ENCODE measurements at places on chromosomes 7 and 10.

- DNase-seq = no peak
Measured at GRCh38 chr7:135965602-135966001, 11.6 kb downstream of the MTPN start.

DNA sequence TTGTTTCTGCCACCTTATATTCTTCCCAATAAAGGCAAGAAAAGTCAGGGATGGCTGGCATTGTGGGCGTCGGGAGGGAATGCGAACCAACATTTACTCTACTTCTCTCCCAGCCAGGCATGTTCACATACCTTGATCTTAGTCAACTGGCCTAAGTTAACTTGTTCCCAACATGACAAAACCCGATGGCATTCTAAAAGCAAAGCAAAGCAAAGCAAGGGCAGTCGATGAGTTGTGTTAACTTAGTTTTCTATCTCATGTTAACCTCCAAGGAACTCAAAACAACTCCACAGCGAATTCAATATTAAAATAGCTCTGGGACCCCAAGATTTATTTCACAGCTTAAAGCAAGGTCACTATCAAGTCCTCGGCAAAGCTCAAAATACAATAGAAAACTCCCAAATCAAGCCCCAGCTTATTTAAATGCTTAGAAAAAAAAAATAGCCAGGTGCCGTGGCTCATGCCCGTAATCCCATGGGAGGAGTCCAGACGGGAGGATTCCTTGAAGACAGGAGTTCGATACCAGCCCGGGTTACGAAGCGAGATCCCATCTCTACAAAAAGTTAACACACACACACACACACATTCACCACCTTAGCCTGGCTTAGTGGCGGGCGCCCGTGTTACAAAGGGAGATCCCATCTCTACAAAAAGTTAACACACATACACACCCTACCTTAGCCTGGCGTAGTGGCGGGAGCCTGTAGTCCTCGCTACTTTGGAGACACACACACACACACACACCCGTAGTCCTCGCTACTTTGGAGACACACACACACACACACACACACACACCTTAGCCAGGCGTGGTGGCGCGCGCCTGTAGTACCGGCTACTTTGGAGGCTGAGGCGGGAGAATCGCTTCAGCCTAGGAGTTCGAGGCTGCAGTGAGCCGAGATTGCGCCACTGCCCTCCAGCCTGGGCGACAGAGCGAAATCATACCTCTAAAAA lies 901 bp upstream of the CCNY start:
- no peak for DNase-seq

- DNase-seq = no peak
Measured at GRCh38 chr10:5546891-5547680, 22.3 kb downstream of the CALML3 start.

- no peak for DNase-seq
Measured at GRCh38 chr10:113980408-113981087, 63.1 kb upstream of the ADRB1 start.

GRCh38 chr10:22244001-22244400 lies 26.2 kb upstream of the EBLN1 start:
- DNase-seq = no peak

DNA sequence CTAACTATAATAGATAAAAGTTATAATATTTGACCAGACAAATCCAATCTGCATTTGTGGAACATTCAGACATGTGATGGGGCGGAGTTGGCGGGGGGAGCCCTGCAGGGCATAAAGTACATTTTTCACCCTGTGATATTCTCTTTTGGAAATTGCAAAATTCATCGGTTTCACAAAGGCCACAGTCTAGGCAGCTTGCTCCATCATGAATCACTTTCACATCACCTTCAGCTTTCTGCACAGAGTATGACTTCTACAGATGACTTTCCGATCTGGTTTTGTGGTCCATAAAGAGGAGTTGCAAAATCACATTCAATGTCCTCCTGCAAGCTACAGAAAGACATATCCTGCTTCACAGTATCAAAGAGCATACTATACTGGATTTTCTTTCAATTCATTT lies 51.4 kb upstream of the APBB1IP start:
- no peak for DNase-seq

DNA sequence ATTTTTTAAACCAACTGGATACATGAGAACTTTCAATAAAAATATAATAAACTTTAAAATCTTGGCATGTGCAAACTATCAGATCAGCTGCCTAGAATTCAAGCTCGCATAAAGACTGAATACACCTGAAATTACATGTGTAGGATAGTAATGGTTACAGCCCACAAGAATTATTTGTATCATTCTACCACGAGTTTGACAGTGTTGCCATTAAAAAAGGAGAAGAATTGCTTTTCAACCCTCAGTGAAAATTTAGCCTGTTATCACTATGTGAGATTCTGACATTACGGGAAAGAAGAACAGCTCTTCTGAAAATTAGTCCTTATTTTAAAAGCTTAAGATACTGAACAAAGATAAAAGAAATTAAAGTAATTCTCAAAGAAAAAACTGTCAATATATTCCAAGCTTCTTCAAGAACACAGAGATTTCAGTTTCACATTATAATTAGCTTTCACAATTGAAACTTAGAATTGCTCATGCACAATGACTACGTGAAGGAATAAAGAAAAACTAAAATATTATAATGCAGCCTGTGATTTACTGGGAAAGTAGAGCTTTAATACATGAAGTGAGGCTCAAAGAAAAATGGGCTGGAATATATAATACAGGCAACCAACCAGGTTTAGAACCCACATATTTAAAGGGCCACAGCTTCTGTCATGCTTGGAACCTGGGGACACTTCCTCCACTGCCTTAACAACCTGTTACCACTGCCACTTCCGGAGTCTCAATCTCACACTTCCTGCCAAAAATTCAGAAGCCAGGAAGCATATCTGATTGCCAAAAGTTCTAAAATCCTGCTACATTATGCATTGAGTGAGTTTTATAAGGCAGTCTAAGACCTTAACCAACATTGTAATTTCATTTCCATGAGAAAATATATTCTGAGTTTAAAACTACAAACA lies 23.2 kb downstream of the TPK1 start:
- no peak for DNase-seq

GRCh38 chr10:118781541-118781940 lies 26.8 kb upstream of the CACUL1 start:
- peak; percentile 78 for DNase-seq

DNA sequence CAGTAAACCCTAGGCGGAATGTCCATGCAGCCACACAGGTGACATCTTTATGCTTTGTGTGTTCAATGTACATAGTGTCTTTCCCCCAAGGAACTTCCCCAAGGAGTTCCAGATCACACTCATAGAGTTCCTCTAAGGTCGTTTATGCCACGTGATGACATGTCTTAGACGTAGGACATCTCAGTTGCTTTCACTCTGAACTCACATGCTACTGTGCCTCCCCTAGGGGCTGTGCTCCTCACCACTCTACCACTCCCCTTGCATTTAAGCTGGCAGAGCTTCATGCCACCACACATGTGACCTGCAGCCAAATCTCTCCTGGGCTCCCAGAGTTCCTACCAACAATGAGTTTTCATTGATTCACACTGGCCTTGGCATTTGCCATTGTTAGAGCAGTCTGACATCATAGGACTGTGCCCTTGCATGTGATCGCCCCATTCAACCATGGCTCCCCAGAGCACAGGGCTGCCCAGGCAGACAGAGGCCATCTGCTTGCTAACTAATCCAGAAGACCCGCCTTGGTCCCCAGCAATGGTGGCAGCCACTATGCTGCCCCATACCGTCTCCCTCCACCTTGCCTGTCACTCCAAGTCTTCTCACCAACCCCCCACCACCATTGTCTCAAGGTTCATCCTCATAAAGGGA lies 95.3 kb upstream of the MACROH2A2 start:
- no peak for DNase-seq

GRCh38 chr10:5355594-5356301 lies 9.0 kb upstream of the UCN3 start:
- DNase-seq = no peak

DNA sequence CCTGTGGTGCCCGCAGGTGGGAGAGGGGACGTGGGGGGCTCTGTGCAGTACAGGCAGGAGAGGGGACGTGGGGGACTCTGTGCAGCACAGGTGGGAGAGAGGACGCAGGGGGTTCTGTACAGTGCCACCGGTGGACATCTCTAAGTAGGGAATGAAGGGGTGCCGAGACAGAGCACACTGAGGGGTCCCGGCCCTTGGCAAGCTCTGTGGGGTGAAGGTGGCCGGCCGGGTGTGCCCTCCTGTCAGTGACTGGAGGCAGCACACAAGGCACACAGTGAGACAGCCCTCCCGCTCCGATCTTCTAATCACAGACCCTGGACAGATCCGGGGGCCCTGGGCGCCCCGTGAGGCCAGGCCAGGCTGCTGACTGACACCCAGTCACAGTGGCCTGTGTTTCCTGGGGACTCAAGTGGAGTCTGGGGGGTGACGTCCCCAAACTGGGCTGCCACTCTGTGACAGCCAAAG lies 11.2 kb downstream of the GPR146 start:
- DNase-seq = no peak

GRCh38 chr10:75926763-75927162 lies 495.3 kb downstream of the LRMDA start:
- DNase-seq = peak; percentile 1

DNA sequence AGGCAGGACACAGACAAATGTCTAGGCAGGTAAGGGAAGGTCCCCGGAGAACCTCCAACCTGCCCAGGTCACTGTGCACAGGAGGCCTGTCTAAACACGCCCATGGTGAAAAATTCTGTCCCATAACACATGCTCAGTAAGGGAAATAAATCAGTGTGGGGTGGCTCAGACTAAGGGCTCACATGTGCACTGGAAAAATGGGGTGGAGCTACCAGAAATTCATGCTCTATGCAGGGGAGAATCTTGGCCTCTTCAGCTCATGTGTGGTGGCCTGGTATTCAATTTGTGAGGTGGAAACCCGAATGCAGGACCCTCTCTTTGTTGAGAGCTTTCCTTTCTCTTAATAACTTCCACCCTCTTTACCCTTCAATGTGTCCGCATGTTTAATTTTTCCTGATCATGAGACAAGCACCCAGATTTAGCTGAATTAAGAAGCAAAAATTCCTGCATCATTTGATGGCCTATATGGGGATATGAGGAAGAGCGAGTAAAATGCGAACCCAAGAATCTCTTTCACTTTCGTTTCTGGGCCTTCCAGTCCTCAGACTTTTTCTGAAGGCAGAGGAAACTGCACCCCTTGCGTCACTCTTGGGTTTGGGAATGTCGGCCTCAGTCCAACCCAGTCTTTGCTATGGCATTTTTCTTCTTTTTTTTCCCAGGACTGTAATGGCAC lies 163.2 kb downstream of the DGKB start:
- no peak for DNase-seq

DNA sequence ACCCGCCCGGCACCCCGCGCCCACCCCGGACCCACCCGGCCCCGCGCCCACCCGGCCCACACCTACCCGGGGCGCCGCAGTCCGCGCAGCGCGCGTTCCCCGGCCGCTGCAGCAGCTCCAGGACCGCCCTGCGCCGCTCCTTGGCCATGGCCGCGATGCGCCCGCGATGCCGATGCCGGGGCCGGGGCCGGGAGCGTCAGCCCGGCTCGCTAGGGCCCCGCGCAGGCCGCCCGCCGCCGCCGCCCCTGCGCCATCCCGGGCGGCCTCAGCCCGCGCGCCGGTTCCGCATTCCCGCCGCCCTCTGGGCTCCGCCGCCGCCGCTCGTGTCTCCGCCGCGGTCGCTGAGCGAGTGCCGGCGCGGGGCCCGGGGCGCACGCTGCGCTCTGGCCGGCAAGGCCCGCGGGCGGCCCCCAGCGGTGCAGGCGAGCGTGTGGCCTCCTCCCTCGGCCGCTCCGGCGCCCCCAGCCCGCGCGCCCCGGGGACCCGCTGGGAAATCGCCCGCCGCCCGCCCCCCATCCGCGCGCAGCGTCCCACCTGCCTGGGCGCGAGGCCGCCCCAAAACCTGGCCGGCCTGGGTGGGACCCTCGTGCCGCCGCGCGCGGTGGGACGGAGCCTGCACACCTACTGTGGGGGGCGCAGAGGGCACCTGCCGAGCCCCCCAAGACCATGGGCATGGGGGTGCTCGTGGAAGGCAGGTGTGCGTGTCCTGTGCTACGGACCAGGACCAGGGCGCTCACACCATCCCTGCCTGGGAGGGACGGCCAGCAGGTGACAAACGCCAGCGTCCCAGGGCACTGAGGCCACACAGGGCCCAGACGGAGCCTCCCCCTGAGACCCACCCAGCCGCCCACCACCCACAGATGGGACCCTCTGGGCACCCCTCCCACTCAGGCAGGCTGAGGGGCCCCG lies at the start of gene ADAP1:
TSS of gene ADAP1 (minus strand) at position 351 of the 909 bp plus-strand sequence. CDS start at position 148, 203 bp downstream.
- no peak for DNase-seq

DNA sequence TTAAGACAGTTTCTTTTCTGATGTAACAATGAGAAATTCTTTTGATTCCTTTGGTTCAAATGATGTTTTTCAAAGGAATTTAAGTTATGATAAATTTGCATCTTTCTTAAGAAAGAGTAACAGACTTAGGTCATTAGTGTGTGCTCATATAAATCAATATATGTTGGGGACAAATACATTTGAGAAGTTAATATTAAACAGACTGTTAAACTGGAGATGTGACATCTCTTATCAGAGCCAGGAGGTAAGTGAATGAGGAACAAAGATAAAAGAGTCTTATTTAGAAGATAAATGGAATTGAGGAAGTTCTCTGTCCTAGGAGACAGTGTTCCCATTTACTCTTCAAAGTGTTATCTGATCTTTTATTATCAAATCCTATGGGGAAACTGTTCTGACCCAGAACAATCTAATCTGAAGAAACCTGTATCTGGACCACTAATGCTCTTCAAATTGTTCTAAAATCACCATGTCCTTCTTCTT lies 104.8 kb upstream of the LAMB4 start:
- no peak for DNase-seq

- DNase-seq = no peak
Measured at GRCh38 chr7:55567571-55567970, 4.7 kb downstream of the VOPP1 start.

GRCh38 chr7:79770063-79770462 lies 316.6 kb upstream of the MAGI2 start:
- no peak for DNase-seq

- DNase-seq = no peak
Measured at GRCh38 chr10:102067091-102067916, 2.2 kb downstream of the HPS6 start.

- no peak for DNase-seq
Measured at GRCh38 chr10:79193694-79194382, 125.1 kb downstream of the ZMIZ1 start.

GRCh38 chr7:92121681-92122080 lies 12.6 kb downstream of the CYP51A1 start:
- no peak for DNase-seq

DNA sequence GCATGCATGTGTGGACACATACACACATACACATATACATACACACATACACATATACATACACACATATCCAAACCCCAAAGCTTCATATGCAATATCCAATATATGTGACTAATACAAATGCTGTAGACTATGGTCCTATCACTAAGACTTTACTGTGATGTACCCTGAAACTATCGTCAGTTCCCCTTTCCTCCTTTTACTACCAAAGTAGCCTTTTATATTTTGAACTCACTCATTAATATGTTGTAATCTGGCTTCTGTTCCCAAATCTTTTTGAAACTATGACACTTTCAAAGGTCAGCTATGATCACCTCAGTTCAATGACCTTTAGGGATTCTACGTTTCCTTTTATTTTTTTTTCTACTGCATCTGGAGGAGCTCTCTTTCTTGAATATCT lies 64.8 kb upstream of the TFEC start:
- DNase-seq = no peak

- no peak for DNase-seq
Measured at GRCh38 chr10:18773180-18773579, 113.9 kb downstream of the ARL5B start.

GRCh38 chr7:158447506-158448171 lies 140.0 kb downstream of the PTPRN2 start:
- DNase-seq = peak; percentile 56

- peak; percentile 83 for DNase-seq
Measured at GRCh38 chr7:79453558-79454360, at the start of gene MAGI2. Gene MAGI2, minus strand, starts transcription at chr7:79453667. Its CDS starts 347 bp downstream, at chr7:79453320.
